ENCODE measurements at places on chromosomes 5 and 9.

GRCh38 chr9:137478962-137479861, 20.1 kb upstream of the NSMF start:
- no peak for DNase-seq

DNA sequence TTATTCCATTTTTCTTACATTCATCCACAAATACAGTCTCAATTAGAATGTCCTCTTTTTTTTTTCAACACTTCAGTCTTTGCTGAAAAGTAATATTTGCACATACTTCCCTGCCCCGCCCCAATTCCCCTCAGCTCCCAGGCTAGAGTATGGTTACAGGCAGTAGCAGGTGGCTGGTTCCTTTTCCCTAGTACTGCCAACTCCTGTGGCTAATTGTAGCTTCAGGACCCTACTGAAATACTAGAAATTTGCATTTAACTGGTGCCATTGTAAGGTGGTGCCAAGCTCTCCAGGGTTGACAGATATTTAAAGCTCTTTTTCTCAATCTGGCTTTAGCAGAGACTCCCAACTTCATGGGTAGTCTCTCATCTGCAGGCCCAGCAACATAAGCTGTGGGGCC, 80.3 kb downstream of the FAM81B start:
- DNase-seq: no peak

GRCh38 chr9:101427358-101427757, 8.2 kb downstream of the ALDOB start:
- no peak for DNase-seq

DNA sequence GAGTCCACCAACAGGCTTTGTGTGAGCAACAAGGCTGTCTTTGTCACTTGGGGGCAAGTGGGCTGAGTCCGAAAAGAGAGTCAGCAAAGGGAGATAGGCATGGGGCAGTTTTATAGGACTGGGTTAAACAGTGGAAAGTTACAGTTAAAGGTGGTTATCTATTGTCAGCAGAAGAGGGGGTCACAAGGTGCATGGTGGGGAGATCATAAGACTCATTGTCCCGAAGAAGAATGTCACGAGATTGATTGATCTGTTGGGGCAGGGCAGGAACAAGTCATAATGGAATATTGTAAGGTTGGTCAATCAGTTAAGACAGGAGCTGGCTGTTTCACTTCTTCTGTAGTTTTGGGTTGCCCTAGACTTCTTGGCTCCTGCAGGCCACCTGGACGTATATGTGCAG, 7.6 kb upstream of the HMGCS1 start:
- no peak for DNase-seq

Data from renal cortex interstitium (tissue), 15 donors.